ENCODE measurements at places on chromosomes 5 and 9.

GRCh38 chr5:119358901-119359603 is 3.2 kb downstream of the TNFAIP8 start:
- DNase-seq: no peak

DNA sequence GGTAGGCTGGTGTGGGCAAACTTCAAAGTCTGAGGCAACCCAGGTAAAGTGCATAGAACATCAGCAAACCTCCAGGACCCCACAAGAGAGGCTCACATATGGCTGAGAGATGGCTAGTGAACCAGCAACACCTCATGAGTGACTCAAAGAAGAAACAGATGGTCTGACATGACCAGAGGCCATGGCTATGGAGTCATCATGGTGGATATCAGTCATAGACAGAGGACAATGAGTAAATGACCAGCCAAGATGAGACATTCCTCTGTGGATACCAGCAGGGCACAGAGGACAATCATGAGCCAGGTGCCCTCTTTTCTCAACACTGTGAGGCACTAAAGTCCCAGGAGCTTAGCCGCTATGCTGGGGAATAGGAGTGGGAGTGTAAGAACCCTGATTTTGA is 180.8 kb downstream of the RASEF start:
- no peak for DNase-seq

- DNase-seq: no peak
Measured at GRCh38 chr5:135324160-135324559, 74.9 kb downstream of the MACROH2A1 start.

- DNase-seq: no peak
Measured at GRCh38 chr5:86737579-86737978, 119.8 kb downstream of the COX7C start.

- no peak for DNase-seq
Measured at GRCh38 chr5:59810041-59810440, 83.5 kb downstream of the PDE4D start.

Measured in chondrocyte (in vitro differentiated cells).